ENCODE measurements at places on chromosomes 1 and 21.

GRCh38 chr1:51549016-51549619, 30.1 kb upstream of the EPS15 start:
- no peak for DNase-seq

GRCh38 chr1:67525053-67525760, 95.0 kb upstream of the SERBP1 start:
- DNase-seq, result no peak

DNA sequence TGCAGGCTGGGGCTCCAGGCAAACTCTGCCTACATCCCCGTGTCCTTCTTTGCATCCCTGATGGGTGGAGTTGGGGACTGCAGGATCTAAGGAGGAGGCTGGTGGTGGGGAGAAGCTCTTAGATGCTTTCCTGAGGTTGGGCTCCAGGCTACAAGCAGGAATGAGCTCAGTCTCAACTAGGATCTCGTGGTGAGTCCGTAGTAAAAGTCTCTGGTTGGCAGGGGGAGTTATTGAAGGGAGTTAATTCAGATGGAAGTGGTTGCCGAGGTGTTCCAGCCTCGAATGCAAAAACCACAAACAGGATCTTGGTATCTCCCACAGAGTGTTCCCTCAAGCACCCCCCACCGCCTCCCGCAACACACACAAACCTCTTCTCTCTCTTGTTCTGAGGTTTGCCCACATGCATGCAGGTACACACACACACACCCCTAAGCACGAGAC, 35.0 kb downstream of the TMCC2 start:
- DNase-seq, result no peak

DNA sequence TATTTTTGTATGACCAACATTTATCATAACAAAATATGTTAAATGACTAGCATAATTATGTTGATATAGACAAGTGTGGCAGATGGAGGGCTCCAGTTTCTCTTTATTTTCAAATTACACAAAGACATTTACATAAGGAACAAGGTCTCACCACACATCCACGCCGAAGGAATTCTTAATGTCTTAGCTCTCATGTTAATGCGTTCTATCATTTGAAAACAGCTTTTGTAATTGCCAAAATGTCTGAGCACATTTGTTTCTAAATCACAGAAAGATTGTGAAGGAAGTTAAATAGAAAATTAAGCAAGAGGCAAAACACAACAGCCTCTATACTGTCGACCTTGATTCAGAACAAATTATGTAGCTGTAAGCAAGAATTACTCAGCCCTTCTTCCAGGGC, 223.0 kb upstream of the NR5A2 start:
- no peak for DNase-seq

GRCh38 chr1:143574891-143575520, 396.8 kb downstream of the FAM72C start:
- DNase-seq, result no peak

GRCh38 chr1:56511766-56512165, 67.6 kb downstream of the PLPP3 start:
- DNase-seq, result no peak

GRCh38 chr21:46152927-46153246, 2.5 kb downstream of the FTCD start:
- peak; percentile 11 for DNase-seq

DNA sequence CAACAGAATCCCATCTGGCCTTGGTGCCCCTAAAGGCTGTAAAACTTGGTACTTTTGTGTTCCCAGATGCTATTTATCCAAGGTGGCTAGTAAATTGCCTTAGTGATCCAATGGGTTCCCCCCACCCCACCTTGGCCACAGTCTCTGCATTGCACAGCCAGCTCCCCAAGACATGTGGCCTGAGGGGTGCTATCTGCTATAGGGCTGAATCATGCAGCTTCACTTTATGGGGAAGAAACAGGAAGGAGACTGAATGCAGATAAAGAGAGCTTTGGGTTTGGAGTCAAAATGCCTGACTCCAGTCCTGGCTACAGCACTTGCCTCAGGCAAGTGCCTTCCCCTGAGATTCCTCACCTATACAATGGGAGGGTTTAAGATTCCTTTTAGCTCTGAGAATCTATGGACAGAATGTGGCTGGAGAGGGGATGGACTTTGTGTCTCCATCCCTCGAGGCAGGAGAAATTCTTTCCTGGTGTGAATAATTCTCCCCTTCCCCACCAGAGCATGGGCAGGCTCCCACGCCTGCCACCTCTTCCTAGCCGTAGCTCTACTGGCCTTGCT, 6.5 kb downstream of the RHEX start:
- DNase-seq, result no peak

GRCh38 chr1:5810553-5811270, 181.5 kb downstream of the NPHP4 start:
- DNase-seq, result no peak

DNA sequence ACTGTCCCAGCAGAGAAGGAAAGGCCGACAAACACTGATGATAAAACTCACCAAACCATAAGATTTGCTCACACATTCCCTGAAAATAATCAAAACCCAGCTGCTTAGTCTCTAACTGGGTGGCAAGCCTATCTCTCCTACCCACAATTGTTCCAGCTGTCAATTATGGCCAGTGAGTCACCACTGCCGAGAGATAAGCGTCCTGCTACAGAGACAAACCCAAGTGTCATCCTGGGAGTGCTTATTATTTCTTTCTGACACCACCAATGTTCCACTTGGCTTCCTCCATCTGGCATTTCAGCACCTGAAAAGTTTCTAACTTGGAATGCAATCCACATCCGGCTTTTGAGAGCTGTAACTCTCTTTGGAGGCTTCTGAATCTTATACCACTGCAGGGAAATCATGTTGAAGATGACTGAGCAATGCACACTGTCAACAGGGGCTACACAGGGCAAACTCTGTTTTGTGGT, 51.5 kb upstream of the VAV3 start:
- DNase-seq, result no peak

DNA sequence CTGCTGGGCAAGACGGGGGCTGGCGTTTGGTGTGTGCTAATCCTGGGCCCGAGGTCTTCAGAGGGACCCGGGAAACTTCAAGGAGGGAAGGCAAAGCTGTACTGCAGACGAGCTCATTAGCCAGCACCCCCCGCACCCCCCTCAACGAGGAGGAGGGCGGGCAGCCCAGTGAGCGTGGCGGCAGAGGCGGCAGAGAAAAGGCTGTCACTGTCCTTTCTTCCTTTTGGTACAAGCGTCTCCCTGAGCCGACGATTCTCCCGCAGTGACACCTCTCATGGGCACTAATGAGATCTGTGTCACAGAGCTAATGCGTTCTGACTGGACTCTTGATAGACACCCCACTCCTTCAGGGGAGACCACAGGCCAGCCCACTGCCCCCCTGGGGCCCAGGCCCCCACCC, 29.5 kb downstream of the DMAP1 start:
- DNase-seq, result no peak
